ENCODE measurements at places on chromosomes 4 and X.

GRCh38 chrX:130084631-130085237, 25.6 kb downstream of the ELF4 start:
- no peak for DNase-seq

GRCh38 chr4:76821641-76822040, 76.3 kb downstream of the SOWAHB start:
- no peak for DNase-seq

- DNase-seq: no peak
Measured at GRCh38 chrX:75230296-75230695, 43.6 kb upstream of the UPRT start.

DNA sequence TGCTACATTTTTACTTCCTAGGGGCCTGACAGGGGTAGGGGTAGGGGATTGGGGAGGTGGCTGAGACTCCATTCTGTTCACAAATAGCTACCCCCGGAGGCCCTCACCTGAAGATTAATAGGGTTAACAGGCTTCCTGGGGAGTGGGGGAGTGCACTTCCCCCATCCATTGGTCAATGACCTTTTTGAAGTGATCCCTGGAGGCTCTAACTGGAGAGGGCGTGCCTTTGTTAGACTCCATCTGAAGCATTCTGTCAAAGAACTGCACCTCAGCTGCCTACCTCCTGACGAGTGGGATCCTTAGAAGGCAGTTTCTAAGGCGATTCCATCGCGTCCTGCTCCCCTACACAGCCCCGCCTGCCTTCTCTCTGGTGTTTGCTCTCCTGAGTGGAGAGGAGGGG, 10.0 kb upstream of the MTM1 start:
- no peak for DNase-seq

DNA sequence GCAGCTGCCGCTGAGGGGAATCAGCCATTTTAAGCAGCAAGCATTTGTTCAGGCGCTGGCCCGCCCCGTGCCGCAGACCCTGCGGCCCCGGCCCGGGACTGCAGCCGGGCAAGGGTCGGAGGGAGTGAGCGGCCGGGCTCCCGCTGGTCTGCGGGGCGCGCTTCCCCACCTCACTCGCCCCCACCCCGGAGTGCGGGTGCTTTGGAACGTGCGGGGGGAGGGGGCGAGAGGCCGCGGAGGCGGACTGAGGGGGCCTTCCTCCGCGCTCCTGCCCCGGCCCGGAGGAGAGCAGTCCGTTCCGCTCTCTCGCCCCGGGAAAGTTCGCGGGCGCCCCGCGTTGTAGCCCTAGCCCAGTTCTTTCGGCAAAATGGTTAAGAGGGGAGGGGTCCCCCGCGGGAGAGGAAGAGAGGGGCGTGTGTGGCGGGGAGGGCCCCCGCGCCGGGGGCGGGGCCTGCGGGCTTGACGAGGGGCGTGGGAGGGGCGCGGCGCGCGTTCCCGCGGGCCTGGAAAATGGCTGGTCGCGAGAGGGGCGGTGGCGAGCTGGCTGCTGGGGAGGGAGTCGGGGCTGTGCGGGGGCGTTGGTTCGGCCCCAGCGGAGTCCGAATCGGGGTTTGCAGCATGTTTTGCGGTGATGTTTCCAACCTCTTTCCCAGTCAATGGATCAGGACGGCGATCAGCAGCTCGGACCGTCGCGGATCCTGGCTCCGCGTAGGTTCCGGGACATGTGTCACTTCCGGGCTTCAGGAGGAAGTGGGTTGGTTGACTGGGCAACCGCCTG, 942 bp downstream of the ING2 start:
- peak; percentile 93 for DNase-seq

GRCh38 chr4:7287274-7287917, 95.1 kb downstream of the SORCS2 start:
- DNase-seq: no peak

DNA sequence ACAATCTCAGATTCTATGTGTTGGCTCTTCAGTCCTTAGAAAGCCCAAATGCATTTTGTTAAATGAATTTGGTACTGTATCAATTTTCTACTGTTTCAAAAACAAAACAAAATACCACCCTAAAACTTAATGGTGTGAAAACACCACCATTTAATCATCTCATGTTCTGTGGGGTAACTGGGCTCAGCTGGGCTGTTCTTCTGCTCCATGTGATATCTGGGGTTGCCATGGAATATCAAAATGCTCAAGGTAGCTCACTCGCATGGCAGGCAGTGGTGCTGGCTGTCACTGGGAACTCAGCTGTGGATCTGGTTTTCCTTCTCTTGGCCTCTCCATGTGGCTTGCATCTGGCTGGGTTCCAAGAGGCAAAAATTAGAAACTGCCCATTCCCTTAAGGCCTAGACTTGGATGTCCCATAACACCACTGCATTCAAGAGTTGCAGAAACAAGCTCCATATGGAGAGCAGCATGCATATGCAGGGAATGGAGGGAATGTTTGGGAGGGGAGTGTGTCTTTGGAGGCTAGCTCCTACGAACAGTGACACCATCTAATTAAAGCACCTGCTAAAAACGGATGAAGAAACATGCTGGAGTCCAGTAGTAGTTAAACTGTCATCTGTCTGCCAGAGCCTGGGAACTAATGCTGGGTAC, 279.2 kb downstream of the STK32B start:
- DNase-seq: no peak

DNA sequence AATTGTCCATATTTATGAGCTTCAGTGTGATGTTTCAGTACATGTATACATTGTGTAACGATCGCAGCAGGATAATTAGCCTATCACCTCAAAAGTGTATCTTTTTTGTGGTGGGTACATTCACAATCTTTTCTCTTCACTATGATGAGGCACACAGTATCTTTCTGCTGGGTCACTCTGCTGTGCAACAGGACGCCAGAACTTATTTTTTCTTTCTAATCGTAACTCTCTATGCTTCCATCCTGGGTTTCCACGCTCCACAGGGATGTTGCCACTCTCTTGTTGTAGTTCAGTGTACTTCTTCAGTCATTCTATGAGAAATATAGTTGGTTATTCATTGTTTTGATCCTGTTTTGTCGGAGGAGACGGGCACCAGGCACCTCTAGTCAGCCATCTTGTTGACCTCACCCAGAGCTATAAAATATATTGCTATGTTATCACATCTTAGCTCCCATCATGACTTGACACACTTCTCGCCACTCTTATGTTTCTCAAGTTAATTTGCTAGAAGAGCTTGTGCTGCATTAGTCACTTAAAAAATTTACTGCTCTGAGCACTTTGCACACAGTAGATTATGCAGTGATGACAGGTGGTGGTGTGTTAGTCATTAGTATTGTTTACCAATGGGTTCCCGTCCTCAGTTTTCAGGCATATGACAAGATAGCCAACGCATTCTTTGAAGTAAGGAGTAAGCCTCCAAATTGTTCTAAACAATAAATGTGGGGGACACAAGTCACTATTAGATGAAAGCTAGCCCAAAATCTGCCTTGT, 1002.7 kb upstream of the PCDH7 start:
- DNase-seq: no peak

DNA sequence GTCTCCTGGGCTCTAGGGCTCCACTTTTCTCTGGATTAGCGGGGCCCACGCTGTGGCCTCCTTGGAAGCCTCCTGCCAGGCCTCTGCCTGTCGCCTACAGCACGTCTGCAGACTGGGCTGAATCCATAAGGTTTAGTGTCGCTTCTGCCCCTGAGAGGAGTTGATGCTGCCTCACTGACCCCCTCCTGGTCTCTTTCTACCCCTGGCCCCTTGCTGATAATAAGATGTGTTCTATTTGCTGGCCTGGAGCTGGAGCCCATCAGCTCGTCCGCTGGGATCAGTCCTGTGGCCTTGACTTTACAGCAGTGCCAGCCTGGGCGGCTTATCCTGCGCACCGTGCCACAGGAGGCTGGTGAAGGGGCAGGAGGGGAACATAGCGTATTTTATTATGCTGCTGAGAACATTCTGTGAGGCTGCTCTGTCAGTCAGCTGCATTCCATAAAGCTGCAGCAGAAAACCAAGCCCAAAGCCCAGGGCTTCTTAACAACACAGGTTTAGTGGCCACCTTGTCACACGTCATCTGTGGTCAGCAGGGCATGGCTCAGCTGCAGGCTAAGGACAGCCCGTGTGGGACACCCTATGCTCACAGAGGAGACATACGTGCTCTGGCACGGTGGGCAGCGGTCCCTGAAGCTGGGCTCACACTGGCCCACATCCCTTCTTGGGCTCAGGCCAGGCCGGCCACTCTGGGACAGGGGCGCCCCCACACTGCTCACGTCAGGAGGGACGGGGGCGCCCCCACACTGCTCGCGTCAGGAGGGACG, 29.3 kb upstream of the HGFAC start:
- no peak for DNase-seq

DNA sequence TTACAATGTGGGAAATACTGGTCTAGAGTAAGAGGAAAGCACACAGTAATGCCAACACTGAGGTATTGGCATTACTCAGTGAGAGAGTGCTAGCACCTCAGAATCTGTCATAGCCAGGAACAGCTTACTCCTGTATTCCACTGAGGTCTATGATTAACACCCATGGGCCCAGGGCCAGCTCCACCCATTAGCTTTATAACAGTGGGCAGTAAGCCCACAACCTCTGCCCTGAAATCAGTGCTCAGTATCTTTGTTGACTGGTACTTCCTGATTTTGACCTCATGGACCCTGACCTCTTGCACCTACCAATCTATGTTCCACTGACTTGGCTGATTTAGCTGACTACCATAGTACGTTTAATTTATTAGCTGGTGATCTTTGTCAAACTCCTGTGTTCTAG, 56.1 kb downstream of the LANCL3 start:
- no peak for DNase-seq

- no peak for DNase-seq
Measured at GRCh38 chr4:48078425-48078824, 55.6 kb downstream of the TXK start.

DNA sequence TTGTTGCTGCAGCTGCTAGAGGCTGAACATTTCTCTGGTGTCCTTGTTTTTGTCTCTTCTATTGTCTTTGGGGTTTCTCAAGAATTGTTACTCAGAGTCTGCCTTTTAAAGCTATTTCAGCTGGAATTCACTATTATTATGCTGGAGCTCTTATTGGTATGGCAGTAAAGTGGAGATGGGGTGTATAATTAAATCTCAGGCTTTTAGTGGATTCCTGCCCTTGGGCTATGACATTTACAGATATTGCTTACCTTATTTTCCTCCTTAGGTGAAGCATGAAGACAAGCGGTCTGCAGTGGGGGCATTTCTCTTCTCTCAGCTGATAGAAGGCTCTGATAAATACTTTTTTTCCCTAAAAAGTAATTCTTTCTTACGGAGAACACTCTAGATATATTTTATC, 1656.6 kb upstream of the IGFBP7 start:
- no peak for DNase-seq

GRCh38 chrX:3231766-3232165, 114.7 kb downstream of the MXRA5 start:
- DNase-seq: no peak

DNA sequence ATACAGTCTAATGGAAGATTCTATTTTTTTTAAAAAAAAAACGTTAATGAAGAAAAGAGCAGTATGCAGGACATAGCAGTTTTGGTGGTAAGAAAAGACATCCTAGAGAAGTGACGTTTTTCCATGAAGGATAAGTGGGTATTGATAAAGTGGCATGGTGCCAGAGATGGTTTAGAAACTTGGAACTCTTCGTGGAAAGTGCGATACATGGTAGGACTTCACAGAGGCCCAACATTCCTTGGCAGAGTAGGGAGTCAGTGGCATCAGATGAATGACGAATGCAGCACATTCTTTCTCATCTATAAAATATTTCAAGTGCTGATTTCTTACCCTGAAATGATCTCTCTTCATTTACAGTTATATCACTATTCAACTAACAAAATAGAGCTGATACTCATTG, 298.7 kb downstream of the CCSER1 start:
- DNase-seq: no peak

DNA sequence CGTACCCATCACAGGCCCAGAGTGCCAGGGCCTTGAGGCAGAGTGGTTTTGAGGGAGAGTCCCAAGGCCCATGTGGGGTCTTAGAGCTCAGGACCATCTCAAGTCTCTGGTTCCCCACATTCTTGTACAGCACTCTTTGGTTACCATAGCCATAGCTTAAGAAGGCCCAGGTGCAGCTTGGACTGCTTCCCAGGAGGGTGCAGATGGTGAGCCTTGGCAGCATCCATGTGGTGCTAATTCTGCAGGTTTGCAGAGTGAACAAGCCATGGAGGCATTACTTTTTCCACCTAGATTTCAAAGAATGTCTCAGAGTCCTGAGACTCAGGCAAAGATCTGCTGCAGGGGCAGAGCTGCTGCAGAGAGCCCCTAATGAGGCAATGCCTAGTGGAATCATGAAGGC, 171.7 kb downstream of the STK32B start:
- DNase-seq: no peak

- DNase-seq: no peak
Measured at GRCh38 chr4:41437111-41437536, 100.8 kb upstream of the LIMCH1 start.

DNA sequence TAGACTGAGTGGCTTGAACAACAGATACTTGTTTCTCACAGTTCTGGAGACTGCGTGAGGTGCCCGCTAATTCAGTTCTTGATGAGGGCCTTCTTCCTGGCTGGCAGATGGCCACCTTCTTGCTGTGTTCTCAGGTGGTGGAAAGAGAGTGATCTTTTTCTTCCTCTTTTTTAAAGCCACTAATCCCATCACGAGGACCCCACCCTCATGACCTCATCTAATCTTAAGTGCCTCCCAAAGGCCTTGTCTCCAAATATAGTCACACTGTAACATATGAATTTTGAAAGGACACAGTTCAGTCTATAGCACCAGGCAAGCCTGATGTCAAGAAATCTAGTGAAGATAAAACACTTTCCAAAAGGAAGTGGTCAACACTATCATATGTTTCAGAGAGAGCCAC, 12.4 kb downstream of the VAMP7 start:
- DNase-seq: no peak

- peak; percentile 89 for DNase-seq
Measured at GRCh38 chr4:56907489-56908205, at the start of gene REST. Gene REST, plus strand, starts transcription at chr4:56907900. Its CDS starts 2,739 bp downstream, at chr4:56910639.

GRCh38 chr4:108991551-108992328, 228.9 kb upstream of the ETNPPL start:
- peak; percentile 21 for DNase-seq

- DNase-seq: peak; percentile 56
Measured at GRCh38 chr4:113878668-113879067, 100.8 kb downstream of the ARSJ start.

- DNase-seq: peak; percentile 21
Measured at GRCh38 chr4:156100651-156101050, 147.0 kb upstream of the CTSO start.

DNA sequence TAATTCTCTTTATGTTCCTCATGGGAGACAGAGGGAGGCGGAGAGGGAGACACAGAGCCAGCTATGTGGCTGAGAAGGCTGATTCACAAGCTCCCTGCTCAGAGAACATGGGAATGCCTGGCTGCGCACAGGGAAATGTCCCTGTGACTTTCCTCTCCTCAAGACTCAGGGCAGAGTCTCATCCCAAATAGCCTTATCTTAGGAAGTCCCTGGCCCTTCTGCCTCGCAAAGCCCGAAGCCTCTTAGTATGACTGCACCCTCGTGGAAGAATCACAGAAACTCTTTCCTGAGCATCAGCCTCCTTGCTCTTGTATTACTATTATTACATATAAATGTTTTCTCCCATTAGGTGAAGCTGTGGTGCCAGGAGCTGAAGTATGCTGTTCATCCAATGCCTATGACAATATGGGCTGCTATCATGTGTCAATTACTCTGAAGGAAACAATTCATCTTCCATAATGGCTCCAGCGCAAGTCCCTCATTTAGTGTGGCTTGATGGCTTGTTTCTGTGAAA, 230.5 kb downstream of the MGST2 start:
- DNase-seq: no peak

Measured in foreskin fibroblast (primary cell).